AML-193 (cell line): ENCODE measurements at places on chromosomes 5 and 9.

- DNase-seq, result no peak
Observed at GRCh38 chr5:71651579-71651978, 64.4 kb downstream of the MCCC2 start.

DNA sequence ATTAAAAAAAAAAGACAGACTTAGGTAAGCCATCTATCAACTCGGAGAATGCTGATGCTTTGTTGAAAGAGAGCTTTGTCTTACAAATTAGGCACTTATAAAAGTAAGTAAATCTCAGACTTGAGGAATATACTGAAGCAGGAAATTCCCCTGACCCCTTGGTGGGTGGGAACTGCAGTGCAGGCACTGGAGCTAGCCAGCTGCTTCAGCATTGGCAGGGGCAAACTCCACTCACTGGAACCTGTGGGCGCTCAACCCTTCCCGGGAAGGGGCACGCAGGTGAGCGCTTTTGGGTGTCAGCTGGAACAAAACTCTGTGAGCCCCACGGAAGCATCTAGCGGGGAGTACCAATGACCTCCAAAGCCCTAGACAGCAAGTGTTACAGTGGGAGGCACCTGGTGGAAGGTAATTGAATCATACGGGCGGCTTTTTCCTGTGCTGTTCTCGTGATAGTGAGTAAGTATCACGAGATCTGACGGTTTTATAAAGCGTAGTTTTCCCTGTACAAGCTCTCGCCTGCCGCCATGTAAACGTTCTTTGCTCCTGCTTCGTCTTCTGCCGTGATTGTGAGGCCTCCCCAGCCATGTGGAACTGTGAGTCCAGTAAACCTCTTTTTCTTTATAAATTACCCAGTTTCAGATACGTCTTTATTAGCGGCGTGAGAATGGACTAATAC is 628.0 kb upstream of the CDH18 start:
- DNase-seq, result no peak

- no peak for DNase-seq
Observed at GRCh38 chr5:151617841-151618710, 26.9 kb upstream of the FAT2 start.

GRCh38 chr5:130213607-130214006 is 309.3 kb downstream of the CHSY3 start:
- no peak for DNase-seq

- DNase-seq, result peak; percentile 40
Observed at GRCh38 chr5:173972925-173973615, 15.9 kb upstream of the C5orf47 start.

DNA sequence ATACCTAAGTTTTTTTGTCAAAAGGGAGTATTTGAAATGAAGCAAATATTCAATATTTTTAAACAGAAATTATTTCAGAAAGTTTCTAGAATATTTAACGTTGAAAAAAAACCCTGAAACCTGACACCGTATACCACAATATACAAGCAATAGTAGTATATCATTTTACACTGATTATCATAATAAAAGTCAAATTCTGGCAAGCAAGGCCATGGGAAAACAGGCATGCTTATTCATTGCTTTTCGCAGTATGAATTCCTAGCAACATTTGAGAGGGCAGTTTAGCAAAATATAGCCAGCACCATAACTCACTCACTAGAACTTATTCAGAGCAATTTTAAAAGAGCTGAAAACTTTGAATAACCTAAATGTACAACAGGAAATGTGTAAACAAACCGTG is 46.1 kb downstream of the ERAP1 start:
- no peak for DNase-seq
